ENCODE measurements at places on chromosomes 5 and 9. TPM values are rescaled to one million over a fixed set of nuclear protein-coding genes. Genes with fewer than 3 reads are reported as not detected.

HNRNPK gene
- total RNA-seq = 574 TPM

GPR107 gene
- 45.5 TPM for total RNA-seq

PHF24 gene
- not detected for total RNA-seq

GRCh38 chr9:297104-297972 is 82.7 kb downstream of the DOCK8 start:
- H3K36me3 ChIP-seq = no peaks in the 10 kb centered on the region
- no peaks in the 10 kb centered on the region for H3K27me3 ChIP-seq
- no peaks in the 10 kb centered on the region for H3K4me1 ChIP-seq
- no peak overlapping the region for H3K27ac ChIP-seq

- H3K27me3 ChIP-seq = no peaks in the 10 kb centered on the region
- H3K4me1 ChIP-seq = no peaks in the 10 kb centered on the region
- H3K4me3 ChIP-seq = no peak overlapping the region
- H3K27ac ChIP-seq = no peak overlapping the region
- H3K36me3 ChIP-seq = no peaks in the 10 kb centered on the region
- DNase-seq = no peak
Measured at GRCh38 chr5:107319901-107320300, 350.8 kb downstream of the EFNA5 start.

SPOCK1 gene
- 151 TPM for total RNA-seq

GRCh38 chr5:15575666-15576065 is 75.7 kb downstream of the FBXL7 start:
- H3K27ac ChIP-seq = no peak overlapping the region
- peaks cover 44% of the 10 kb centered on the region for H3K4me1 ChIP-seq
- H3K27me3 ChIP-seq = no peaks in the 10 kb centered on the region
- DNase-seq = no peak

SLC22A4 gene
- 11.4 TPM for total RNA-seq

DNA sequence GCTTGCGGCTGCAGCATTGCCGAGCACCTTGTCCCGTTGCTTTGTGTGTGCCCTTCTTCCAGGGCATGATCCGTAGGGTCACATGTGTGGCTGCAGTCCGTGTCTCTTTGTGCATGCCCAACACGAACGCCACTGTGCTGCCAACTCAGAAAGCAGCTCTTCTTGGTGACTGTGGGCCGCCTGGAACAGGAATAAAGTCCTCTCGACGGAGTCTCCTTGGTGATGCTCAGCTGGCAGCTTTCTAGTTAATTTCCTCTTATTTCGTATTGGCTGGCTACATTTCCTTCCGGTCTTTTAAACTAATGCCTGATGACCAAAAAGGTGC is 5.8 kb downstream of the EXOC3 start:
- peaks cover 65% of the 10 kb centered on the region for H3K36me3 ChIP-seq
- H3K27ac ChIP-seq = no peak overlapping the region
- DNase-seq = no peak
- H3K4me3 ChIP-seq = no peak overlapping the region
- H3K27me3 ChIP-seq = peaks cover 4% of the 10 kb centered on the region
- peaks cover 20% of the 10 kb centered on the region for H3K4me1 ChIP-seq

DNA sequence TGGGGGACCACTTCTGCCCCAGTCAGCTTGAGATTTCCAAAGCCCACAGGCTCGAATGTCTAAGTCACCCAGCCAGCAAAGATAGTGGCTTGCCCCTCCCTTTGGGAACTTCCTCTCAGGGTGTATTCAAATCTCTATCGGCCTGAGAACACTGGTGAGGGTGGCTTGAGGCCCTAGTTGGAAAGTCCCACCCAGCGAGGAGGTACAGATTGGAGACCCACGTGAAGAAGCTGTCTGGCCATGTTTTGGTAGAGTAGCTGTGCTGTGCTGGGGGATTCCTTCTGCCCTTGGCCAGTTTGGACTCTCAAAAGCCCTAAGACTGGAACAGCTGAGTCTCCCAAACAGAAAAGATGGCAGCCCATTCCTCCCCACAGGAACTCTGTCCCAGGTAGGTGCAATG is 172.7 kb upstream of the RIOK2 start:
- DNase-seq = no peak
- no peak overlapping the region for H3K27ac ChIP-seq
- no peaks in the 10 kb centered on the region for H3K4me1 ChIP-seq
- no peak overlapping the region for H3K4me3 ChIP-seq

DNA sequence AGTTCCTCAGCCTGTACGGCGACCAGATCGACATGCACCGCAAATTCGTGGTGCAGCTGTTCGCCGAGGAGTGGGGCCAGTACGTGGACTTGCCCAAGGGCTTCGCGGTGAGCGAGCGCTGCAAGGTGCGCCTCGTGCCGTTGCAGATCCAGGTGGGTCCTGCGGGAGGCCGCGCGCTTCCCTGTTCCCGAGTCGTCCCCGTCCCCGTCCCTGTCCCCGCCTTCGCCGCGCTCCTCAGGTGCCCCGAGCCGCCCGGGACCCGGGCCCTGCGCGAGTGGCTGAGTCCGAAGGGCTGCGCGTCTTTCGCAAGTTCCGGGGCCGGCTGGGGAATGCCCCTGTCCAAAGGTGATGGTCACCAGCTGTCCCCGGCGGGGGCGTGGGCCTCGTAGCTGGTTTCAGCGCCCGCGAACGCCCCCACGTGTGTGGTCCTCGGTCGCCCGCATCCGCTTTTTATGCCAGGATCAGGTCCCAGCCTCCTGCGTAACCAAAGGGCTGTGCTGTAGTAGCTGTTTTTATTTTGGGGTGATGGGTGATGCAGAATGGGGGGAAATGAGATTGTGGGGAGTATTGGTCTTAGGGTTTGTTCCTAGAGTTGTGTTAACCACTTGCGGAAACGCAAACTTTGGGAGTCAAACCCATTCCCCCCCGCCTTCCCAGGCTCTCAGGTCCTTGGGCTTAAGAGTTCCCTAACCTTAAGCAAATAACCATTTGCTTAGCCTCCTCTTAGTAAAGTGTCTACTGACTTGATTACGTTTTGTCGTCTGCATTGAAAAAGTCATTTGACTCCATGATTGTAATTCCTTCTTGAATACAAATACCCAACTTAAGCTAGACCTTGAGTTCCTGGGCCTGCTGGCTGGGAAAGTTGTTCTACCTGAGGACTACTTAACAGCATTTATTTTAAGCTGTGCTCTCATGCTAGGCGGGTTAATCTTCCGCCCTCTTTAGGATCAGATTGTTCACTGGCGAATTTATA is 663 bp downstream of the ISOC1 start:
- no peak for DNase-seq
- H3K36me3 ChIP-seq = no peaks in the 10 kb centered on the region
- peaks cover 3% of the 10 kb centered on the region for H3K27me3 ChIP-seq
- peak overlapping the region; percentile 86 for H3K4me3 ChIP-seq
- no peak overlapping the region for H3K27ac ChIP-seq

GRCh38 chr5:180825768-180826525 is 23.3 kb upstream of the MGAT1 start:
- peaks cover 26% of the 10 kb centered on the region for H3K36me3 ChIP-seq
- no peak overlapping the region for H3K4me3 ChIP-seq
- H3K4me1 ChIP-seq = peaks cover 39% of the 10 kb centered on the region
- H3K27ac ChIP-seq = peak overlapping the region; percentile 52

GRCh38 chr5:151167022-151167421 is 9.4 kb upstream of the ANXA6 start:
- H3K36me3 ChIP-seq = no peaks in the 10 kb centered on the region
- DNase-seq = no peak
- H3K27ac ChIP-seq = no peak overlapping the region
- H3K4me3 ChIP-seq = no peak overlapping the region

GRCh38 chr9:107872457-107873192 is 383.1 kb upstream of the KLF4 start:
- peaks cover 2% of the 10 kb centered on the region for H3K27me3 ChIP-seq
- H3K36me3 ChIP-seq = no peaks in the 10 kb centered on the region
- no peak overlapping the region for H3K27ac ChIP-seq
- H3K4me3 ChIP-seq = no peak overlapping the region
- no peaks in the 10 kb centered on the region for H3K4me1 ChIP-seq
- no peak for DNase-seq

FREM1 gene
- total RNA-seq = not detected

DNA sequence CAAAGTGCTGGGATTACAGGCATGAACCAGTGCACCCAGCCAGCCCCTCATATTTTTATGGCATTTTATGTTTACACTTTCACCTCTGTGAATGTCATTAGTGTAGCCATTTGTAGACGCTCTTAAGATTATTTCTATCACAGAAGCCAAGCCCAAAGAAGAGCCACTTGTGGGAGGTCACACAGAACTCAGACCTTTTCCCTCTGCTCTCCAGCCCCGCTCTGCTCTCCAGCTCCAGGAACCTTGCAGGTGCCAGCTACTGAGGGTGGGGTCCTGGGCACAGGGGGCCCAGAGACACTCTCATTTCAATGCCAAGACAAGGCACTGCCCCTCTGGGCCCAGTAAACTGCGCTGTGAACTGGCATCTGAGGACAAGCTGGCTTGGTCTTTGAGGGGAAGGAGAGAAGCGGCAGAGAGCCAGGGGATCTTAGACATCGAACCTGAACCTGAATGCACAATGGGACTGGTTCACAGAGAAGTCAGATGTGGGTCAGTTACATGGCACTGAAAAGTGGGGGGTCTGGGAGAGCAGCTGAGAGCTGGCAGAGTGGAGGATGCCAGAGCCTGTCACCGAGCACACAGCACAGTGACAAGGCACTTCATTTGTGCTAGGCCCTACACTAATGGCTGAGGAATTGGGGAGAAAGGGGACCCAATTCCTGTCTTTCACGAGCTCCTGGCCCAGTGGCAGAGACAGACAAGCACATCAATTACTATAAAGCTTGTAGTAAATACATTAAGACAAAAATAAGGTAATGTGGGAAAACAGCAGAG is 16.7 kb downstream of the ANXA6 start:
- H3K27me3 ChIP-seq = no peaks in the 10 kb centered on the region
- H3K4me1 ChIP-seq = peaks cover 47% of the 10 kb centered on the region
- no peak overlapping the region for H3K4me3 ChIP-seq
- no peak for DNase-seq
- H3K27ac ChIP-seq = peak overlapping the region; percentile 74

DNA sequence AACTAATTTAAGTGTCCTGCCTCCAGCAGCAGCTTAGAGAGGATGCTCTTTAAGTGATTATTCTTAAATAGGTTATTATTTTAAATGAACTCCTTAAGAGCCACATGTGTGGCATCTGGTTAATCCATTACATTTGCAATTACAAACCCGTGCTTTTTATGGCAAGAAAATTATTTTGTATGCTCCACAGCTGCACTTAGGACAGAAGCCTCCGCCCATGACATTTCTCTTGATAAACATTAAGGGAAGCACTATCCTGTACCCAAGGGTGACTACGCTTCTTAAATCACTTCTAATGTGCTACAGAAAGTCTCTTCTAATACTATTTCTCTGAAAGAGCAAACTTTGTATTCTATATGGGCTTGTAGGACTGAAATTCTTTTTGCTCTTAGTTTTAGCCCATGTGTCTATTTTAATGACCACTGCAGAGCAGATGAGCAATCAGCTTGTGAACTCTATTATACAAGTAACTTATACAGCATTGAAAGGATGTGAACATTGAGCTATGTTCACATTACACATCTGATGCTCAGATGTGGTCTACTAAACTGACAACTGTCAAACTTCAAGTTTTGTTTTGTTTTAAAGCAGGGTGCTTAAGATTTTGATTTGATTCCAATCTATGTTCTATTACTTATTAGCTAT is 223.4 kb downstream of the COX7C start:
- H3K27me3 ChIP-seq = peaks cover 3% of the 10 kb centered on the region
- no peak overlapping the region for H3K4me3 ChIP-seq
- no peaks in the 10 kb centered on the region for H3K4me1 ChIP-seq
- H3K27ac ChIP-seq = no peak overlapping the region

DNA sequence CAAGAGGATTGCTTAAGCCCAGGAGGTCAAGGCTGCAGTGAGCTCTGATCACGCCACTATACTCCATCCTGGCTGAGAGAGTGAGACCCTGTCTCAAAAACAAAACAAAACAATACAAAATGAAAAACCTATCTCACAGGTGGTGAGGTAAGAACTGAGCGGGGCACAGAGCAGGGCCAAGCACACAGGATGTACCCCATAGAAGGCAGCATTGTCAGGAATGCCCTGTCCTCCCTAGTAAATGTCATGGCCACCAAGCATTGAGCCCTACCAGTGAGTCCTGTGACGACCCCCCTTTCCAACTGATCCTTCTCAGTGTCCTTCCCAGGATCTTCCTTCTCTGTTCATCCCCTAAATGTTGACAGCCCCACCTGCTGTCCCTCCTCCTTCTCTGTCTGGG is 44.6 kb upstream of the ALDH1B1 start:
- no peak overlapping the region for H3K27ac ChIP-seq
- no peaks in the 10 kb centered on the region for H3K4me1 ChIP-seq
- no peak overlapping the region for H3K4me3 ChIP-seq
- H3K36me3 ChIP-seq = no peaks in the 10 kb centered on the region
- peaks cover 59% of the 10 kb centered on the region for H3K27me3 ChIP-seq

C7 gene
- 0.05 TPM for total RNA-seq

DNA sequence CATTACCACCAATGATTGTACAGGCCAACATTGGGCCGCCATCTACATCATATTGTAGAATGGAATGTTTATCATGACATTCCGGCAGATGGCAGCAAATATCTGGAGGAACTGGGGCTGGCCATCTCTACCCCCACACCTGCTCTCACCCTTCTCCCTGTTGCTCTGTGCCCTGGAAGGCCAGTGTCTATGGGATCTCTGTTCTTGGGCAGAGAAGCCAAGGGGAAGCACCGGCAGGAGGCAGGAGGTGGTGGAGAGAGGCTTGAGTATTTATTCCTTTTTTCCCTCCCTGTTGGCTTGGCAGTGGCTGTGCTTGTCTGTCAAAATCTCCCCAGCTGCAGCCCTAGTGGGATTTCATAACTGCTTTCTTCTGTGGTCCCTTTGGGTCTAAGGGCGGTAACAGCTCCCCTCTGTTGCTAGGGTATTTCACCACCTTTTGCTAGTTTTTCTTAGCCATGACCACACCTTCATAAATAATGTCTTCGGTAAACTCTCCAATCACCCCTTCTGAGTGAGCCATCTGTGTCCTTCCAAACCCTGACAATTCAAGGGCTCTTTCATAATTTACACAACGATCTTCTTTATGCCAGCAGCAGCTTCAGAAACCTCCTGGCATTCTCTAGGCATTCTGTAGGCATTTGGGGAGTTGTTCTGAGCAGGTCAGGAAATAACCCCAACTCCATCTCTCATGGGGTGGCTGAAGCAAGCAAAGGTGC is 225.8 kb downstream of the MELK start:
- DNase-seq = no peak
- no peaks in the 10 kb centered on the region for H3K36me3 ChIP-seq
- H3K27me3 ChIP-seq = peaks cover 54% of the 10 kb centered on the region
- no peak overlapping the region for H3K4me3 ChIP-seq

MYORG gene
- 2.0 TPM for total RNA-seq

PITX1 gene
- total RNA-seq = 19.5 TPM

DNA sequence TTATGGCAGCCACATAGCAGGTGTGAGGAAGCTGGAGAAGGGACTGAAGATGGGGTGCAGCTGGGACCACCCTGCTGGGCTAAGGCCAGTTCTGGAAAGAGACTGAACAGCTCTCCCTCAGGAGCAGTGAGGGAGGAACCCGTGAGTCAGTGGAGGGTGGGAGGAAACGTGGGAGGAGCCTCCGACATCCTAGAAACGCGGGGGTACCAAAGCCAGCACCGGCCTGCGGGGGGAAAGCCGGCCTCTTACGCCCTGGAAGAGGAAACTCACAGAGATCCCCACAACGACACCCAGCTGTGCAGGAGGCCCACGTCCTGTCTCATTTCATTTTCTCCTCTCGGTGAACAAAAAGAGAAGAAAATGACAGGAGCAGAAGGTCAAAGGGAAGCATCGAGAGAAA is 185.8 kb upstream of the IRX4 start:
- no peak overlapping the region for H3K27ac ChIP-seq
- DNase-seq = no peak
- peaks cover 1% of the 10 kb centered on the region for H3K27me3 ChIP-seq
- no peak overlapping the region for H3K4me3 ChIP-seq
- H3K4me1 ChIP-seq = no peaks in the 10 kb centered on the region

Measured in HFFc6 (cell line).